Fibroblast of upper back skin (primary cell): ENCODE measurements at places on chromosomes 7 and 10.
A peak's percentile ranks its signal among the peaks of the same experiment; 100 is the strongest.

GRCh38 chr10:77138541-77138940 is 499.1 kb downstream of the KCNMA1 start:
- peak; percentile 29 for DNase-seq

DNA sequence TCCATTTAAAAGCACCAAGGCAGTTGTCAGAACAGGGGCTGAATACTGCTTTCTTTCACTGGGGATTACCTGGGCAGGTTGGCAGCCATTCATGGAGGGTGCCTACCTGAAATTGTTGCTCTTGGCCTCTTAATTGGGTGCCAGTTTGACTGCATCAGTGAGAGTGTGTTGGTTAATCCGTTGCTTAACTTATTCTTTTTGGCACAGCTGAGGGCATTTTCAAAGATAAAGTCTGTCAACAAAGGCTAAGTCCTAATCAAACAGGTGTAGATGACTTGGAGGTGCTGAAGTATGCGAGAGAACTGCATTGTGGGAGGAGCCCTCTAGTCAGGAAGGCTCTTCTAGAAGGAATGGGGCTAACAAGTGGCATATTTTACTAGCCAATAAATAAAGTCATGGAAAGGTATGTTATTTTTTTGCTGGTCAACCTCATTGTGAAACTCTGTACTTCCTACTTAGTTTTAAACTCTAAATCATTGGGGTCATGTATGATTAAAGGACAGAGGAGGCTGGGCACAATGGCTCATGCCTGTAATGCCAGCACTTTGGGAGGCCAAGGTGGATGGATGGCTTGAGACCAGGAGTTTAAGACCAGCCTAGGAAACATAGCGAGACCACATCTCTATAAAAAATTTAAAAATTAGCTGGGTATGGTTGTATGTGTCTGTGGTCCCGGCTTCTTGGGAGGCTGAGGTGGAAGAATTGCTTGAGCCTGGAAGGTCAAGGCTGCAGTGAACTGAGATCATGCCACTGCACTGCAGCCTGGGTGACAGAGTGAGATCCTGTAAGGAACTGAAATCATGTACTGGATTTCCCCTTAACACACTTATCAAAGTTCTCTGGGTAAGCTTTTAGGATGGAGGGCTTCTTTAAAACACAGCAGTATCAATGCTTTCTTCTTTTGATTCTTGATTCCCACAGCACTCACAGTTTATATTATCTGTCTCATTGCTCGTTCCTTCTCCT is 134.1 kb downstream of the LRMDA start:
- DNase-seq, result no peak

- no peak for DNase-seq
Observed at GRCh38 chr10:34479520-34480179, 335.4 kb downstream of the PARD3 start.

DNA sequence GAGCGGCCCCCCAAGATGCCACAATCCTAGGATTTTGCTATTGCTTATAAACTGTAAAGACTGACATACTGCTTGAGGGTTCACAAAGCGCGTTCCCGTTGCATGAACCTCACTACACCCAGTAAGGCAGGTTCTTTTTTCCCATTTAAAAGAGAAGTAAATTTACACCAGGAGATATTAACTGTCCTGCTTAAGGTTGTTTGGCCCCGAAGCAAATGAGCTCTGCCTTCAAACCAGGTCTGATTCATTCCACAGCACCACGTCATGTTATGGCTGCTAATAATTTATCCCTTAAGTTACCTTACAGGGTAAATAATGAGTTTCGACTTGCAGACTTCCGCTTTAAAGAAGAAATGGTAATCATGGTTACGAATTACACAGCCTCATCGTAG is 559 bp upstream of the FKBP14 start:
- peak; percentile 50 for DNase-seq

GRCh38 chr7:105035349-105035748 is 21.3 kb downstream of the KMT2E start:
- DNase-seq, result no peak
